Stimulated activated CD4-positive, alpha-beta T cell treated with anti-CD3 and anti-CD28 coated beads, Interleukin-15, amount 100 ng/mL, for 48 hours (primary cell): ENCODE measurements at places on chromosomes 3 and 15.

- no peak for DNase-seq
These were observed 86.9 kb upstream of the PRTG start for GRCh38 chr15:55829826-55830225.

DNA sequence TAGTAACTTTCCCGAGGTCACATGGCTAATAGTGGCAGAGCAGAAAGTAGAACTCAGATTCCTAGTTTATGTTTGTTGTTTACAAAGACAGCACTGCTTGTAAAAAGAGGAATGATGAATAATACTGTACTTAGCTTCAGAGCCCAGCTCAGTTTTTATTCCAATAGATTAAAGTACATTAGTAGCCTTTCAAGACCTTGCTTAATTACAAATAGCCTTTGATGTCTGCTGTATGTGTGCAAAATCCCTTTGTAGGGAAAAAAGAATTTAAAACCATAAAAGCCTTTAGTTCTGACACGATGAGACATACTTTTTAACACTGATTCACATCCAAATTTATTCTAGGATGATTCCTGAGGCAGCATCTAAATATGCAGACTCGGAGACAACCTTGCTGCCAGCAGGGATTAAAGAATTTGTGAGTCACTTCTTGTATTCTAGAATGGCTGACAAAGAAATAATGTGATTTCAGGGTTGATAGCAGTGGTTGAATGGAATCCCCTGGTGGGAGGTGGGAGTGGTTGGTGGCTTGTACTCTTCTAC lies 324.2 kb upstream of the TGFBR2 start:
- DNase-seq = no peak

GRCh38 chr3:17850448-17850847 lies 108.0 kb upstream of the TBC1D5 start:
- no peak for DNase-seq

- DNase-seq = no peak
These were observed 16.1 kb upstream of the RARRES1 start for GRCh38 chr3:158748237-158748828.

DNA sequence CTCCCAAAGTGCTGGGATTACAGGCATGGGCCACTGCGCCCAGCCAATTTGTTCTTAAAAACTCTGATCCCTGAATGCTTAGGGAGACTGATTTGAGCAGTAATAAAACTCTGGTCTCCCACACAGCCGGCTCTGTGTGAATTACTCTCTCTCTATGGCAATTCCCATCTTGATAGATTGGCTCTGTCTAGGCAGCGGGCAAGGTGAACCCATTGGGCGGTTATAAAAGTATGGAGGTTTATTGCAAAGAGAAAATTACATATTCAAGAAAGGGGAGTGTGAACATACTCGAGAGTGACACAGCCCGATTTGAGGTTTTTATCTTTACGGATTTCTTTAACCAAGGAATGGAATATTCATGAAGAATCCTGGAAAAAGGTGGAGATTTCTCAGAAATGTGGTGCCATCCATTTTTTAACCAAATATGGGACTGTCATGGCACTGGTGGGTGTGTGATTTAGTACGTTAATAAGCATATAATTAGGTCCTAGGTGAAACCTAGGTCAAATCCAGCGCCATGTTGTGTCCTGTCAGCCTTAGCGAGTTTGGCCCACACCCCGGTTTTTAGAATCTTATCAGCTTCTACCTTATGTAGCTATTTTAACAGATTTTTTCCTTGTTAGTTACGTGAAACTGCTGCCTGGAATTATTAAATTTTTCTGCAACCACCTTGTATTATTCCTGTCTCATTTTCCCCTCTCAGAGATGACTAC lies 7.2 kb upstream of the GMPS start:
- DNase-seq = no peak

DNA sequence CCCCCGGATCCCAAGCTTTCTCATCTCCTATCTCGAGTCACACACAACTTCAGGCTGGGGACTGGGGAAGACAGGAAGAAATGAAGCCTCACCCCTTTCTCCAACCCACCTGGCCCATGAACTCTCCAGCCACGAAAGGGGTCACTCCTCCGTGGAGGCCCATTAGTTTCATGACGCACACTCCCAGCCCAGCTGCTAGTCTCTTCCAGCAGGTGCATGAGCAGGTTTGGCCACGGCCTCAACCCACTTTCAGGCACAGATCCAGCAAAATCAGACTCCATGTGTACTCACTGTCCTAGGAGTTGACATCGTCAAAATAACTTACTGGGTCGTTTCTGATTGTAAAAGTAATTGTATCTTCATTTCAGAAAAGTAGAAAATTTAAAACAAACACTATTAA lies 76.6 kb downstream of the C3orf70 start:
- DNase-seq = no peak

- no peak for DNase-seq
These were observed 413.8 kb upstream of the CCDC54 start for GRCh38 chr3:106963442-106963841.

DNA sequence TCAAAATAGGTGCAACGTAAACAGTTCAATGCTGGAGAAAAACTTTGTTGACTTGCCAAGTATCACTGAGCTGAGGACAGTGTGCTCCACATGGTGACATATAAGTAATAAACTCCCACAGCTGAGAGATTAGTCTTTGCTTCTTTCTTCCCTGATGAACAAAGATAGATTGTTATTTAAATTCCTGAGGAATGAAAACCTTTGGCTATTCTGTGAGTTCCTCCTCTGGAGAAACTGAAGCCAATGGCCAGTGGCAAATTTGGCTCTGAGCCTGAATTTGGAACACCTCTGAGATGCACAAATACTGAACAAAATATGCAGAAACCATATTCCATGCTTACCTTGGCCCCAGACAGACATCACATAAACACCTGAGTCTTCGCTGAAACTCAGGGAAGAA lies 63.3 kb downstream of the RPL22L1 start:
- DNase-seq = no peak

DNA sequence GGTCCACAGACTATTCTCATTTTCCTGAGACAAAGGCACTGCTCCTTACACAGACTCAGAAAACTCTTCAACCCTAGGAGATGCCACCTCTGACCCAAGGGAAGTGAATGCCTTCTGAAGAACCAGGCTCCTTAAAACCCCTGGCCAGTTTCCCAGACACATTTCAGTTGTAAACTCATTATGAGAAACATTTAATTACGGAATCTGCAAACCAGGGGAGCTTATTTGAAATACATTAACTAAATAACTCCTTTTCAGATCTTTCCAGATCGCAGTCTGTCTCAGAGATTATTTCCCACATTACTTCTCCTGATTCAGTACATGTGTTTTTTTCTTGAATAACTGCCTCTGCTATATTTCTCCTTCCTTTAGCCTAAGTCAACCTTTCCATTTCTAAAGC lies 17.6 kb downstream of the MYO5A start:
- DNase-seq = no peak

DNA sequence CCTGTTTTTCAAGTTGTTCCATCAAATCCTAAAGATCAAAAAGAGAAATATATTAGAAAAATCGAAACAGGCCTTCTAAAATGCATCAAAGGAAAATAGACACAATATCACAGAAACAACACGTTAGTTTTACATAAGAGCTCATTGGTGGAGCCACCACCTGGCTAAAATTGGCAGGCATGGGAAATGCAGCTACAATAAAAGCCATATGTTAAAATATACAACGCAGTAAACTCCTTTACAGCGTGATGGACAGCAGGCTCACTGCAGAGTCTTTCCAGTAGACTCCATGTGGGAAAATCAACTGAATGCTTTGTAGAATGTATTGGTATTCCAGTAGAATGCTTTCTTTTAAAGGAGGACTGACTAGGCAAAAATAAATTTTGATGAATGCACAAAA lies 40.9 kb upstream of the MYO5C start:
- DNase-seq = no peak

GRCh38 chr3:117145677-117146076 lies 436.1 kb downstream of the TUSC7 start:
- no peak for DNase-seq

- DNase-seq = no peak
These were observed 102.5 kb upstream of the TJP1 start for GRCh38 chr15:29924750-29925149.

GRCh38 chr3:129835198-129835597 lies 58.3 kb downstream of the TMCC1 start:
- DNase-seq = no peak

DNA sequence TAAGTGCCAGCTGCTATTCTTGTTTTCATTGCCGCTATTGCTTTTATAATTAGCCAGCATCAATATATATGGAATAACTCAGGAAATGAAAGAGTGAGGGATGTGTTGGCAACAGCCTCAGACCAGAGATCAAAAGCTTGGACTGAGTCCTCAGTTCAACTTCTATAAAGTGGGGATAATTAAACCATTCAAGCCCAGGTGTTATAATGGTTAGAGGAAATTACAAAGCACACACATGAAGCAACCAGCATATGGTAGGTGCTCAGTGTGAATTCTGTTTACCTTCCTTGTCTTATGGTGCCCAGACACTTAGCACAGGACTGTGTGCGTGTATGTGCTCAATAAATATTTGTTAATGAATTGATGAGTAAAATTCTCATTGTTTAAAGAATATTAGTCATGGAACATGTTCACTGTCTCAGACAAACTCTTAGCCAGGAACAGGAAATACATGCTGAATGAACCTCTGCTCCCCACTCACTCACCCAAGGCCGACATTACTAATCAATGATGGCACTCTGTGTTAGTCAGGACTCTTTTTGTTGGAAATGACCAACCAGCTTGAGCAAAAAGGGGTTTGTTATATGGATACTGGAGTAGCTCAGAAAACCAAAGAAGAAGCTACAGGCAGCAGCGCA lies 16.7 kb upstream of the CCDC174 start:
- no peak for DNase-seq

DNA sequence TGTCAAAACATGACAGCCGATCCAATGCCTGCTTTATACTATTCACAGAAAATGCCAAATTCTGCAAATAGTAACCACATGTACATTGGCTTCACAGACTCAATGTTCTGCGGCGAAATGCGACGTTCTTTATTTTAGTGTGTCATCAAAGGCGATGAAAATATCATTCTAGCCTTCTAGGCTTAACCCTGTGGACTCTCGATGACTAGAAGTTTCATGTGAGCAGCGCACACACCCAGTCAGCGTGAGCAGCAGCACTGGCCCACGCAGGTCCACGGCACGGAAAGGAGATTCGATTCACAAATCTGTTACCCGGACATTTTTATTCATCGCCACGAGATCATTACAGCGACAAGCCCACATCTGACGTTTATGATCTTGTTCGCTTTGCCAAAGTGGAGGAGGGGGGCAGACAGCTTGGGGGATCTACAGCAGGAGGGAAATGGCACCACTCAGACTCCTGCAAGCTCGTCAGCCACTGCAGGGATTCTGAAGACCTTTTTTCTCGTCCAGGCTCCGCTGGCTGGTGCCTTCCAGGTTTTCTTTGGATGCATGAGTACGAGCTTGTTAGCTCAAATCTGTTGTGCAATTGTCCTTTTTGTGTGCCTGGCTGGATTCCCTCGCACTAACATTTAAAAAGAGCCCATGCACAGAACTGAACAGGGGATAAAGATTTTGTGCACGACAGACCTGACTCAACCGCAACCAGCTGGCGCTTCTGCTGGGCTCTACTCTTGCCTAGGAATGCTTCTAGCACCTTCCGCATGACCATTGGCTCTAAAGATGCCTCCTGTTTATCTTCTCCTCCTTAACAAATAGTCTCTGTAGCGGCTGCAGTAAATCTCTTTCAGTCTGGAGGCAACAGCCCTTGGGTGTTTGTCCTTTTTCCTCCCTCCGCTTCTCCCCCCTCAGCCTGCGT lies 938.4 kb downstream of the MCTP2 start:
- no peak for DNase-seq

- DNase-seq = no peak
These were observed 25.0 kb upstream of the PRR20G start for GRCh38 chr3:127312818-127313217.

- DNase-seq = no peak
These were observed 360.9 kb upstream of the CBLB start for GRCh38 chr3:106229495-106230278.

GRCh38 chr15:101532865-101533264 lies 43.4 kb upstream of the PCSK6 start:
- no peak for DNase-seq

DNA sequence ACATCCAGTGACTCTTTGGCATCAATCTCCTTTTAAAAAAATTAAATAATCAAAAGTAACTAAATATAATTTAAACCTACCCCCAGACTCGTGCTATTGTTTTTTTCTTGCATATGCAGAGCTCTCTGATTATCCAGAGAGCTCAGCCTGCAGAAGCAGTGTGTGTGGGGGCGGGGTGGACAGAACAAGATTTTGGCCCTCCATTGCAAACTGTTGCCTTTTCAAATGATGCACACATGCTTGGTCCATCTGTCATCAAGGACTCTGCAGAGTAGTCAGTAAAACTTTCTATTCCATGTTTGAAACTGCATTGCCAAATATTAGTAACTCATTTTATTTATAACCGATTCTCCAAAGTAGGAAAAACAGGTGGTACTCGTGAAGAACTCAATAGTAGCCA lies 28.6 kb upstream of the STXBP5L start:
- no peak for DNase-seq

- no peak for DNase-seq
These were observed 71.8 kb upstream of the NDUFB4 start for GRCh38 chr3:120524171-120524923.

DNA sequence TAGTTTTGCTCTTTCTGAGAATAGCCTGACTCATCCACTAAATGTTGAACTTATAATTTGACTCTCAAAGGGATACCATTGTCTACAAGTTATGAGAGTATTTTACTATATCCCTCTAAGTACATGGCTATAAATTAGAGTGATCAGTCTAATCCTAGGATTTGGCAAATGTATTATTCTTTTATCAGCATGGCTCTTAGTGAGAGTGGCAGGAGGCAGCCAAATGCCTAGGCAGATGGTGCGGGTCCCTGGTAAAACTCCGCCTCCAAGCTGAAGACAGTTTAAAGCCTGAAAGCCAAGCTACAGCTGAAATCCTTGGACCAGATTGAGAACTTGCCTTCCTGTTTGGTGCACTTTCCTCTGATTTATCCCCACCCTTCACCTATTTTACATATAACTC lies 631.8 kb downstream of the SQOR start:
- no peak for DNase-seq

GRCh38 chr3:114884213-114884923 lies 262.7 kb downstream of the ZBTB20 start:
- no peak for DNase-seq

DNA sequence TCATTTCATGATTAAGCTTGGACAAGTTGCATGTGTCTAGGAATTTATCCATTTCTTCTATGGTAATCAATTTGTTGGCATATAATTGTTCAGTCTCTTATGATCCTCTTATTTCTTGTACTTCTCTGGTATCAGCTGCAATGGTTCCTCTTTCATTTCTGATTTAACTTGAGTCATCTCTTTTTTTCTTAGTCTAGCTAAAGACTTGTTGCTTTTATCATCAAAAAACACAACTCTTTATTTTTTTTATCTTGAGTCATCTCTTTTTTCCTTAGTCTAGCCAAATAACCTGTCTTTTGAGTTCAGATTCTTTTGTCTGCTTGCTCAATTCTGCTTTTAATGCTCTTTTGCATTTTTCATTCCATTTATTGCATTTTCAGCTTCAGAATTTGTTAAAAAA lies 37.3 kb downstream of the UBE3A start:
- no peak for DNase-seq
